ENCODE measurements at places on chromosomes 2 and 18. TPM values are rescaled to one million over a fixed set of nuclear protein-coding genes. Genes with fewer than 3 reads are reported as not detected.

Gene RAB12
- total RNA-seq: 33.2 TPM

Gene GPBAR1
- total RNA-seq: 0.55 TPM

Gene DCDC2C
- not detected for total RNA-seq

Gene CD8B
- not detected for total RNA-seq

Gene CENPA
- total RNA-seq: 8.8 TPM

Gene TNFAIP6
- total RNA-seq: 1.2 TPM

Gene CROCC2
- total RNA-seq: 0.32 TPM

Gene RAPGEF4
- total RNA-seq: 24.7 TPM

Gene KLHL41
- 0.56 TPM for total RNA-seq

Gene EVX2
- total RNA-seq: 0.09 TPM

Gene MARCHF7
- total RNA-seq: 133 TPM

Gene MEP1B
- 0.18 TPM for total RNA-seq

DNA sequence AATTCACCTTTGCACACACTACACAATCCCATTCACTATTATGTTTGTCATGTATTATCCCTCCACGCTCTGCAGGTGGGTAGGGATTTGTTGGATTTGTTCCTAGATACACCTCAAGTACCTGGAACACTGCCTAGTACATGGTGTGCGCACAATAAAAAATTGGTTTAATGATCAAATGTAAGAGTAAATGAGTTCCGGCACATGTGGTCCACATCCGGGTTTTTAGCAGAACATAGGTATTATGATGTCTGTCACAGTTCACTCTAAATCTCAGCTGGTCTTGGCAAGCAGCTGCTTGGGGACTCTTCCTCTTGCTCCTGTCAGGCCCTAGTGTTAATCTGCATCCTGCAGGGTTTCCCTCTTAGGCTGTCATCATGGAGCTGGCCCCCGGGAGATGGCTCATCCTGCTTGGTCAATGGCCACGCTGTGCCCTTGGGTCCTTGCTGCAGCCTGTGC lies 21.8 kb upstream of the IL1R1 start:
- no peak for DNase-seq

DNA sequence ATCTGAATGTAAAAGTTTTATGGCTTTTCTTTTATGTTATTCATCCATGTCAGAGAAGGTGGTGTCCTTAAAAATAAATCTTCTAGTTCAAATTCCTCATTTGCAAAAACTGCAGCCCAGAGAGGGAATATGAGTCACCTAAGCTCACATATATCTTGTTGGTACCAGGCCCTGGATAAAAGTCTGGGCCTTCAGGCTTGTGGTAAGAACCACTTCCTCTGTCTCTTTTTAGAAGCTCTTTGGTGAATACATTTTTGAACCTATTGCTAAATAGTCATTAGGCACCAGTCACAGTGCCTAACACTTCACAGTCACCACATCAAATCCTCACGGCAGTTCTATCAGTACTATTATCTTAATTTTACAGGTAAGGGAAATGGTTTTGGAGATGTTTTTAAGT lies 199.2 kb downstream of the KCNS3 start:
- no peak for DNase-seq

- no peak for DNase-seq
These were observed 107.9 kb upstream of the PARD3B start for GRCh38 chr2:204437408-204437807.

DNA sequence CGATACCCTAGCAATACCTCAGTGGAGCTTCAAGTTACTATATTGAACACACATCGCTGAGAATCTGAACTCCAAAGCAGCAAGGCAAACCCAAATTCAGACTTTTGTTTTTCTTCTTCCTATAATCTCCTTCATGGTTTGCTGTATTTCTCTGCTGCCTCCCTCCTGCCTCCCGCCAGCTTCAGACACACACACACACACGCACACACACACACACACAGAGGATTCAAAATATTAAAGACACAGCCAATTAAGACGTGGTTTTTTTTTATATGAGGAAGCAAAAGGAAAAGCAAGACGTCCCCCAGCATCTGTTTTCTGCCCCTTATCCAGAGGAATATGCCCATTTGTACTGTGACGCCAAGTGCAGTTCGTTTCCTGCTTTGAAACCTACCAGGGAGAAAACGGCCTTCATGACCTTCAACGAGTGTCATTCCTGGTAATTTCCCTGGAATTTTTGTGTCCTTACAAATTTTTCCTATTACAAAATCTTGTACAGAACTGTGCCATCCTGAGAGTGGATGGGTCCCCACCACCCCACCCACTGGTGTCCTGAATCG lies 547.9 kb upstream of the ID2 start:
- no peak for DNase-seq

GRCh38 chr18:60563082-60563481 lies 190.5 kb upstream of the MC4R start:
- no peak for DNase-seq

DNA sequence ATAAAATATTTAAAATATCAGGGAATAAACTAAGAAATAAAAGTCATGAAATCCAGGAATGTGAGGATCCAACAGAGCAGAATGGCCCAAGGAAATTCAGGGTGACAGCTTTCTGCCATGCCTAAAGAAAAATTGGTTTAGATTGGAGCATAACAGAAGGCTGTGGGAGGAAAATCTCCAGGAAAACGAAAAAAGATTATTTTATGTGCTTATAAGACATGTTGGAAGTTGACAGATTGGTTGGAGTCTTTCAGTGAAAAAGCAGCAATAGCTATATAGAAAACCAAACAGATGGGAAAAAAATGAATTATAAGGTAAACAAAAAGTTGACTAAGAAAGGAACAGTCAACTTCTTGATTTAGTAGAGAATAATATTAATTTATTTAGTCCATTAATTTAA lies 203.9 kb downstream of the ZRANB3 start:
- DNase-seq: no peak

GRCh38 chr2:240788482-240788881 lies 31.5 kb downstream of the KIF1A start:
- DNase-seq: no peak

DNA sequence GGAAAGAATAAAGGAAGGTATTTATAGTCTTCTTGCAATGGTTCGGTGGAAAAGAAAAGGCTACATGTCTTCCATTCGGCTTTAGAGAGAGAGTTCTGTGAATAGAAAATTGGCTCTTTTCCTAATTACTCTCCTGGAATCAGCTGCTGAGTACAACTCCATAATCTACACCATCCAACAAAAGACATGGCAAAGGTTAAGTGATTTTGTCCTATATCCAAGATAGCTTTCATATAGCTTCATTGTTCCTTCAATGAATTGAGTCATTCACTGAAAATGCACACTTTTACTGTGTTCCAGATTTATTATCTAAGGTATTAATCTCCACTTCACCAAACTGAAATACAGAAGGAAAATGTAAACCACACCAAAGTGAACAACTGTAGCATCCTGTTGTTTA lies 514.5 kb downstream of the LRRTM4 start:
- DNase-seq: no peak

- DNase-seq: peak; percentile 89
These were observed at the start of gene FBXO36 for GRCh38 chr2:229922449-229923386. Gene FBXO36 (plus strand): TSS chr2:229922503. CDS start chr2:229922514, 11 bp downstream.

DNA sequence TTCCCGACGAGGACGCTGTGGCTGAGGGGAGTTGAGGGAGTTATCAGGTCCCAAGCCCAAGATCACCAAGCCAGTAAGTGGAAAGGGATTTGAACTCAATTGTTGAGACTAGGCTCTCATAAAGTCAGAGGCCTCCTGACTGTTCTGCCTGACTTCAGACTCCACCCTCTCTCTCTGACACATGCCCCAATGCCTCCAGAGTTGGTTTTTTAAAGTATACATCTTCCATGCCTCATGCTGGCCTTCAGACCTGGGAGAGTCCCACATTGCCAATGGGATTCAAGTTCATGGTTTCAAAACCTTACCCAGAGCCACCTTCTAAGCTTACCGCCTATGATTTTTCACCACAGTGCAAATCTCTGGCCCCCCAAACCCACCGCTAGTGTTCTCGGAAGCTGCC lies 100.8 kb downstream of the RTN4 start:
- DNase-seq: no peak

GRCh38 chr2:21837168-21837960 lies 713.6 kb downstream of the TDRD15 start:
- DNase-seq: no peak

GRCh38 chr18:10453806-10454680 lies at the start of gene APCDD1:
Gene APCDD1 (plus strand): TSS chr18:10454635. CDS start chr18:10454982, 347 bp downstream.
- DNase-seq: peak; percentile 76

DNA sequence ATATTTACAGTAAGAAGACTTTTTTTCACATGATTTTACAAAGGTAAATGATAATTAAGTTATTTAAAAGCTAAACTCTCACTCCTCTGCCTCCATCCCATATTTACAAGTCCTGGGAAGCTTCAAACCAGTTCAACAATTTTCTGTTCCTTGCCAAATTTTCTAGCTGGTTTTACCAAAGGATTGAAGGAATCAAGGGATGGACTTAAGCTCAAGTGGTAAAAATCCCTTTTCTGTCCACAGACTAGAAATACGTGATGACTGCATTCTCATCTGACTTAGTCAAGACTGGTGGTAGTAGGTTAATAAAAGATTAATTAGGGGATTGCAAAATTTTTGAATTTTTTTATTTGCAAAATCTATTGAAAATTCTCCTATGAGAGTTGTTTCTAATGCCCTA lies 297.3 kb downstream of the MTX2 start:
- DNase-seq: no peak

DNA sequence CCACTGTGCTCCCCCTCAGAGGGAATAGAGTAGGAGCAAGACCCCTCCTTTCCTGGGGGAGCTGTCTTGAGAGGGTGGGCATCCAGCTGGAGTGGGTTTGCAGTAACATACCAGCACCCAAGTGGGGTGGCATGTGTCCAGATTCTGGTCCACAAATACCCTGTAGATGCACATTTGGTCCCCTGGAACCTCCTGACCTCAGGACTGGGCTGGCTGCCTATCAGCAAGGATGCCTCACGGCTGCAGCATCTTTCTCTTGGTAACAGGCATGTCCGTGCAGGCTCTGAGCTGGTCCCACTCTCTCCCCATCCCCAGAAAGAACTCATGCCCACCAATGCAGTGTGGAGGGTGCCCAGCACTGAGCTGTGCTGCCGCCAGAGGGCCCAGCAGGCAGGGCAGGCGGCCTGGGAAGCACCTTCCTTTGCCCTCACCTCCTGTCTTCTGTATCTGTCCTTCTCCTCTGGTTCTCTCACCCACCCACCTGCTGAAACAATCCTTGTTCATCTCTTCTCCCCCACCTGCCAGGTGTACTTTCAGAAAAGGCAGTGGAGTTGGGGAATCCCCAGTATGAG lies 47.4 kb downstream of the ITGB1BP1 start:
- DNase-seq: no peak

DNA sequence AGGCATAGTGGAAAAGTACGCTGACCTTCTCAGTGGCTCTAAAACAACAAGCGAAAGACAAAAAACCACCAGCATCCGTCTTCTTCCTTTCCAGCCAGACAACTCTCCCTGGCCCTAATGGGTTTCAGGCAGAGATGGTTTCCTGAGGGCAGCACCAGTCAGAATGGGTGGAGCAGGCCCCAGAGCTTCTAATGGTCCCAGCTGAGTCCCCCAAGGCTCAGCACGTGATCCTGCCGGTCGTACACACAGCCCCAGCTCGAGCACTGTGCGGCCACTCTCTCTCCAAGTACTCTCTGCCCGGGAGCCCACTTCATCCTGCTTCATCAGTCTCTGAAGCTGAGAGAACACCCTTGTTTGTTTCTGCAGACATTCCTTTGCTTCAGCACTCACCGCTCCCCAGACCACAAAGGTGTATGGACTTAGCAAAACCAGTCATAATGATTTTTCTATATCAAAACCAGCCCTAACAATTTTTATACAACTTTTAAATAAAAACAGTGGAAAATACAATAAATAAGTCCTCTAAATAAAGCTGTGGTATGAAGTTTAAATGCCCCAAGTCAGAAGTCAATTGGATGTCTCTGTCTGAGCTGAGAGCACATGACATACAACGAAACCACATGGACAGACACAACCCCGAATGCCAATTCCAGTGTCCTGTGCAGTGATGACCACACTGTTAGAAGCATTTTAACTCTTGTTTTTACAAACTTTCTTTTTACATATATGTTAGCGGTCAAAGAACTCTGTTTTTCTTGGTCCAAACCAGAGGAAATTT lies 63.9 kb downstream of the PARD6G start:
- DNase-seq: no peak

DNA sequence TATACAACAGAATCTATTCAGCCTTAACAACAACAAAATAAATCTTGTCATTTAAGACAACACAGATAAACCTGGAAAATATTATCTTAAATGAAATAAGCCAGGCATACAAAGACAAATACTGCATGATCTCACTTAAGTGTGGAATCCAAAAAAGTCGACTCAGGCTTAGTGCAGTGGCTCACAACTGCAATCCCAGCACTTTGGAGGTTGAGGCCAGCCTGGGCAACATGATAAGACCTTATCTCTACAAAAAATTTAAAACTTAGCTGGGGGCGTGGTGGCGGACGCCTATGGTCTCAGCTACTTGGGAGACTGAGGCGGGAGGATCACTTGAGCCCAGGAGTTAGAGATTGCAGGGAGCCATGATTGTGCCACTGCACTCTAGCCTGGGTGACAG lies 75.2 kb upstream of the RNU4ATAC start:
- no peak for DNase-seq

GRCh38 chr2:102226612-102227391 lies 40.0 kb downstream of the IL1RL2 start:
- DNase-seq: no peak

- no peak for DNase-seq
These were observed 73.5 kb downstream of the PHLPP1 start for GRCh38 chr18:62788876-62789275.

DNA sequence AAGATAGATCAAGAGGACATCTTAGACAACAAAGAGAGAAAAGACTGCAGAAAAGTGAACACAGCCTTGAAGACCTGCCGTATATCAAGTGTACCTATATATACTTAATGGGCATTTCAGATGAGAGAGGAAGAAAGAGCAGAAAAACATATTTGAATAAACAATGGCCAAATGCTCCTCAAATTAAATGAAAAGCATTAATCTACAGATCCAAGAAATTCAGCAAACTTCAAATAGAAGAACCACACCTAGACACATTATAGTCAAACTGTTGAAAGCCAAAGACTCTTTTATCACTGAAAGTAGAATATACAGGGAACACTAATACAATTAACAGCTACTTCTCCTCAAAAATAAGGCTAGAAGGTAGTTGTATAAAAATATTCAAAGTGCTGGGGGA lies 18.7 kb upstream of the TTL start:
- DNase-seq: no peak

DNA sequence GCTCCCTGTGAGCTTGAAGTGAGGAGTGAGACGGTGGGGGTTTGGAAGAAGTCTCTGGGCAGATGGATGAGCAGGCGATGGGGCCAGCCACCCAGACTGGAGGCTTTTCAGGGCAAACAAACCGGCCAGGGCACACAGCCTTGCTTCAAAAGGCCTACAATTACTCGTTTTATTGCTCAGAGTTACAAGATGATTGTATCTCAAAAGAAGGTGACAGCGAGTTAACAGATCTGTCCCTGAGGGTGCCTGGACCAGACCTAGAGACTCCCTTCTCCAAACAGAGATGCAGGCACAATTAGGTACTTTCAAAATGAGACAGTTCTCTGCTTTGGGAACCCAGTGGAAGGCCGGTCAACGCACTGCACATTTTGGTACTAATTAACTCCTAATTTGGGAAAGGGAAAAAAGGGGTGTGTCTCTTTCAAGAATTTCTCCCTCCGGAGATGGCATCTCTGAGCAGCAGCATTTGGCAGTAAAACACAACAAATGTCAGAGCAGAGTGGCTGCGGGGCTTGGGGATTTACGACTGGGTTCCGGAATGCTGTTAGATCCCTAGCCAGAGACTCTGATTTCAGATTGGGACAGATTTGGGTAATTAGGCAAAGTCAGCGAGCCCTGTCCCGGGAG lies 226.7 kb downstream of the TTC32 start:
- no peak for DNase-seq

GRCh38 chr2:224405841-224406370 lies 4.0 kb upstream of the FAM124B start:
- DNase-seq: no peak

Measured in mesothelial cell of epicardium (in vitro differentiated cells).